ENCODE measurements at places on chromosomes 11 and 22. TPM values are rescaled to one million over a fixed set of nuclear protein-coding genes. Genes with fewer than 3 reads are reported as not detected.

DNA sequence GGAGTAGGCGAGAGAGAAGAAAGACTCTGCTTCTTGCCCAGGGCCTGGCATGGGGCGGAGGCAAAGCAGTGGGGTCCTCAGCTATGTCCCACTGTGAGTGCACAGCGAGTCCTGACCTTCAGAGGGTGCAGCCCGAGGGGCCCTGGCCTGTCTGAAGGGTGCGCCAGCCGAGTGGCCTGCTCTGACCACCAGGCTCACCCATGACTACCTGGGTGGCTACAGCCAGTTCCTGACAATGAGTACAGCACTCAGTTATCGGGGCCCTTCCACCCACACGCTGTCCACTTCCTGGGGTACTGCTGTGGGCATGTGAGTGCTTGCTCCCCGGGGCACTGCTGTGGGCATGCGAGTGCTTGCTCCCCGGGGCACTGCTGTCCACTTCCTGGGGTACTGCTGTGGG is 74.1 kb upstream of the B3GAT1 start:
- DNase-seq = no peak

DNA sequence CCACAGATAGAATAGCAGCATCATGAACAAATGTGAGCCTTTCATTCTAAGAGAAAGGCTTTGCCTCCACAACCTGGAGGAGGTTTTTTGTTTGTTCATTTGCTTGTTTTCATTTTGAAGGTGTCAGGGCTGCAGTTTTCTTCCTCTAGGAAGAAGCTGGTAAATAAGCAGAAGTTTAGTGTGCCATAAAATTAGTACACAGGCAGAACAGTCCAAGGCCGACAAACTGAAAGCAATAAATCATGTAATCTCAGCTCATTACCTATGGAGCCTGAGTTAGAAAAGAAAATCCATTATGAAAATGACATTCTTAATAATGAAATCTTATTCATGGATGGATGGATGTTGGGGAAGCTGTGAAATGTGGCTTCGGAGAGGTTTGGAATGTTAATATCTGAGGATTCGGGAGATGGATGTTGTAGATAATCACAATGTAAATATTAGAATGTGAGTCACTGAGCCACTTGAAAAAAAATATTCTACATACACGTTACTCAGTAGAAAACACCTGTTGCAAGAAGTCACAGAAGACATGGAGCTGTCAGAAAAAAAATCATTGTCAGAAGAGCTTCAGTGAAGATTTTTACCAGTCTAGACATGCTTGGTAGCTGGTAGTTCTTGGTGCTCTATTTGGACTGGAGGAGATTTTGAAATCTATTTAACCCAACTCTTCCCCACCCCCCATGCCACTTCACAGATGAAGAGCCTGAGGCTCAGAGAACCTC is 15.0 kb upstream of the ZDHHC13 start:
- DNase-seq = no peak

DNA sequence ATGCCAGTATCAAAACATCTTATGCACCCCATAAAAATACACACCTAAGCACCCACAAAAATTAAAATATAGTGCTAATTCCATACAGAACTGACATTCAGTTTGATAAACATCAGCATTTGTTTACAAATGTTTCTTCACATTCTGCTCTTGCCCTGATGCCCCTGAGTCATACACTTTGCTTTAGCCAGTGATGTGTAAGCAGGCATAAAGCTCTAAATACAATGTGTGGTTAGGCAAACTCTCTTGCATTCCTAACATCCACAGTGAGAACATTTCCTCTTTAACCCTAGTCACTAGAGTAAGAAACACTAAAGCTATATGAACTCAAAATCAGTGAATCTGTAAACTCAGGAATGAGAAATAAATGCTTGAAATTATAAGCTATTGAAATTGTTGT is 1060.7 kb downstream of the FAM181B start:
- DNase-seq = no peak

The CRYBA4 gene
- total RNA-seq = not detected

DNA sequence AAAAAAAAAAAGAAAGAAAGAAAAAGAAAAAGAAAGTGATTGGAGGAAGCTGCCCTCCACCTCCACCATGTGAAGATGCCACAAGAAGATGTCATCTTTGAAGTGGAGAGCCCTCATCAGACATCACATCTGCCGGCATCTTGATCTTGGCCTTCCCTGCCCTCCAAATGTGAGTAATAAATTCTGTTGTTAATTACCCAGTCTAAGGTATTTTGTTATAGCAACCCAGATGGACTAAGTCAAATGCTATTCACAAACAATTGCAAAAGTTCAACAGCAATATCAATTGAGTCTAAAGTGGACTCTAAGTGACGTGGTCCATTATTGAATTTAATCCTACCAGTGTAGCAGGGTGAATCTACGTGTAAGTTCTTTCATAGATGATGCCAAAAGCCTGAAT is 55.9 kb upstream of the NUP160 start:
- DNase-seq = no peak

DNA sequence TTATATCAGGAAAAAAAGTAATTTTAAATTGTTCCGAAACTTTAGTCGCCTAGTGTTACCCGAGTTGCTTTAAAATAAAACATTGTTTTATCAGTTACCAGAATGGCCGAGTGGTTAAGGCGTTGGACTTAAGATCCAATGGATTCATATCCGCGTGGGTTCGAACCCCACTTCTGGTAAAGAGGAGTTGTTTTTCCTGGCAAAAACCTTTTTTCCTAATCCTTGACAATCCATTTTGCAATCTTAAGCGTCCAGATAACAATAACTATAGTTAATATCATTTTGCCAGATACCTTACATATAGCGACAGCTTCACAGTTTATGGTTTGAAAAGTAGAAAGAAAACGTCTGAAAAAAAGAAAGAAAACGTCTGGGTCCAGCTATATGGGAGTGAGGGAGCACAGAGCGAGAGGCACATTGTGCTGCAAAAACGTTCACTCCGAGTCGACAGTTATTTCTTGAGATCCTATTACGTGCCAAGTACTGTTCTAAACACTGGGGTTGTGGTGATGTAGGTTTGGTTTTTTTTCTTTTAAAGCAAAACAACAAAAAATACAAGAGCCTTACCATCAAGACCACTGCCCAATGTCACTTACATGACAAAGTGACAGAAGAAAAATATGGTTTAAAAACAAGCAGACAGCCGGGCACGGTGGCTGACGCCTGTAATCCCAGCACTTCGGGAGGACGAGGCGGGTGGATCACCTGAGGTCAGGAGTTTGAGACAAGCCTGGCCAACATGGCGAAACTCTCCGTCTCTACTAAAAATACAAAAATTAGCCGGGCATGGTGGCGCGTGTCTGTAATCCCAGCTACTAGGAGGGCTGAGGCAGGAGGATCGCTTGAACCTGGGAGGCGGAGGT is 40.6 kb downstream of the OR4D9 start:
- no peak for DNase-seq

The ARAP1 gene
- 64.0 TPM for total RNA-seq

GRCh38 chr11:123375832-123376231 is 54.2 kb upstream of the GRAMD1B start:
- no peak for DNase-seq

DNA sequence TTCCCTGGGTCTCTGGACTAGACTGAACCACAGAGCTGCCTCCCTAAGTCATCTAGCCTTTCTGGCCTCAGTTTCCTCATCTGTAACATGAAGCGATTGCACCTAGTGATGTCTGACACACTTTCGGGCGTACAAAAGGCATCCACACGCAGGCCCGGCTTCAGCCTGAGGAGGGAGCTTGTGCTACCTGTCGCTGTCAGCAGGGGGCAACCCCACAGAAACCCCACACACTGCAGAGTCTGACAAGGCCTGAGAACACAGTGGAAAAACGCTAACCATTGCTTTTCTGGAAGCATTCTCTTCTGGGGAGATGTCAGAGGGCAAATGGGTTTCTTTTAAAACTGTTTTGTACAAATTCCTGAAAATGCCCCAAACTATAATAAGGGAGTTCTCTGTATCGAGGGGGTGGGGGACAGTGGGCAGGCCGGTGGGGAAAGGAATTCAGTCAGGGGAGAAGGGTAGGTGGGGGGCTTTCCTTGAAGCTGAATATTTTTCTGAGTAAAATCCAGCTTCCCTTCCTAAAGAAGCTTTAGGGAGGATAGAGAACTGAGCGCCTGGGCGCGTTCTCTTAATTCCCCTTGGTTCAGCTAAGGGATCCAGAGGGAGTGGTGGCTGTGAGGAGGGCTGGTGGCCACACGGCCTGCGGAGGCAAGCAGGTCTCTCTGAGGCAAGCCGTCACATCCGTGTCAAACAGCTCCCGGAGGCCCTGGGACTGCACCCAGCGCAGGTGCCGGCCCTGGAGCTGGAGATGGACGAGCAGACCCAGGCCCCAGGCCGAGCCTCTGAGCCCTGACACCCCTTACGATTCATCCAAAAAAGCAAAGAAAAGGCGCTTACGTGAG is 533 bp downstream of the ELF5 start:
- DNase-seq = peak; percentile 10

The CLMP gene
- 0.09 TPM for total RNA-seq

DNA sequence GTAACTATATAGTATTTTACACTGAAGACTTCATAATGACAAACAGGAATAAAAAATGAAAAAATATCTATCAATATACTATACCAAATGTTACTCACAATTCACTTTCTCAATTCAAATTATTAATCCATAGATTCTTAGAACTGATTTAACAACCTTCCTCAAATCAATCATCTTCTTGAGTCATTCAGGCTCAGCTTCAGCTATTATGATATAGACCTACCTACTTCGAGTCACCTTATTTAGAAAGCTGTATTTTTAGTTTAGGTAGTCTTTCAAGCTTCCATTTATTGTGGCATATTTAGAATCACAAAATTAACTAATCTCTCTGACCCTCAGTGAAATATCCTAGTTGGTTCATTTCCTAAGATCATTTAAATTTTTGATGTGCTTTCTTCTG is 8.2 kb downstream of the CREBZF start:
- DNase-seq = no peak

The PAX6 gene
- not detected for total RNA-seq
